Adrenal gland (tissue), 19 donors: ENCODE measurements at places on chromosomes 7 and 10.

- DNase-seq: no peak
Observed at GRCh38 chr10:58048936-58049335, 218.8 kb downstream of the IPMK start.

DNA sequence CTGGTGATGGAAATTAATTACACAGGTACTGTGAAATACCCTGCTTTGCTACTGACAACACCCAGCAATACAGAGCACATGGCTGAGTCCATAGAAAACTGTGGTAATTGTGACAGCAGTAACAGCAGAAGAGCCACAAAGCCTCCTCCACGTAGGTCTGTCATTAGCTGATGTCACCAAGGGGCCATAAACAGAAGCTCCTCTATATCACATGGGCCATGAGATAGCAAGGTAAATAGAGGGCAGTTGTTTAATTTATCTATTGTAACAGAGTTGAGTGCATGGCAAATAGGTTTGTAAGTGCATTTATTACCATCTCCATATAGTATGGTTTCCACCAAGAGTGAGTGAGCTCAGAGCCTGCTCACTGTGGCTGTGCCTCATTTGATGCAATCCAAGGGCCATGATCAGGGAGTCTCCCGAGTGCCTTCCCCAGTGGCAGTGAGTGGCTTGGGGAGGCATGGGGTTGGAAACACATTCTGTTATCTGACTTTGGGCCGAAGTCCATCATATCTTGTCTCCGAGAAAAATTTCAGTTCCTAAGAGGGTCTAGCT is 281.2 kb downstream of the SKAP2 start:
- DNase-seq: no peak

DNA sequence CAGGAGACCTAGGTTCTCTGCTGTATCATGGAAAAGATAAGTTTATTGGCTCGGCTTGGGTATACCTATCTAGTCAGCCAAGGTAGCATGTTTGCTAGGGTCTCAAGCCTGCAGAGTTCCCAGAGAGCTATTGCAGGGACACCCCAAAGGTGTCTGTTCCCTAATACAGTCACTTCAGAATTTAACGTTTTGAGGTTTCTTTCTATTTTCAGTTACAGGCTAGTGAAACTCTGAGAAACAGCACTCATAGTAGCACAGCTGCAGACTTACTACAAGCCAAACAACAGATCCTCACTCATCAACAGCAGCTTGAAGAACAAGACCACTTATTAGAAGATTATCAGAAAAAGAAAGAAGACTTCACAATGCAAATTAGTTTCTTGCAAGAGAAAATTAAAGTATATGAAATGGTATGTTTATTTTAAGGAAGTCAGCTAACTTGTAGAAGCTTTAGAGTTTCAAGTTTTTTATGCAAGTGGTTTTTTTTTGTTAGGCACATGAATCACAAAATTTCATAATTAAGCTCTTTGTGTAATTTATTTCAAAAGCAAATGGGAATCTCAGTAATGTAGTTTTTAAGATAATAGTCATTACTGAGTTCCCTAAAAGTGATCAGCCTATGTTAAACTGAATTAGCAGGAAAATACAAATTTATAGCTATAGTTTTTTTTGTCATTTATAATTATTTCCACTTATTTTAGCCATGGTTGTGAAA is 54.9 kb downstream of the AKAP9 start:
- no peak for DNase-seq

- no peak for DNase-seq
Observed at GRCh38 chr10:126179637-126180036, 208.6 kb downstream of the ADAM12 start.

DNA sequence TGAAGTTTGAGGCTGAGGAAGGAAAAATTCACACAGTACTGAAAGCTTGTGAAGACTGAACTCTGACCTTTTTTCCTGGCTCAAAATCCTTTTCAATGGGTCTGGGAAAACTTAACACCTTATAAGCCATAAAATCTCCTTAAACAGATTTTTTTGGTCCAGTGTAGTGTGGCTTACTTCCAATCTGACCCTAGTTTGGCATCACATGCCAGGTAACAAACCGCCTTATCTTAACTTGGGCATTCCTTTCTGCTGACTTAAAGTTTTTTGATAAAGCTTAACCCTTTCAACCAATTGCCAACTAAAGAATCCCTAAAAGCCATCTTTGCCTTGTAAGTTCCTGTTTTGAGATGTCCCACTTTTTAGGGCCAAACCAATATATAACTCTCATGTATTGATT is 13.2 kb upstream of the ITPRID1 start:
- no peak for DNase-seq

- no peak for DNase-seq
Observed at GRCh38 chr7:39688611-39689480, 65.5 kb downstream of the RALA start.
